ENCODE measurements at places on chromosomes 2 and 18.

GRCh38 chr2:200667413-200667812 is 81.6 kb downstream of the AOX1 start:
- no peak for DNase-seq

GRCh38 chr2:235727174-235727573 is 233.3 kb downstream of the AGAP1 start:
- no peak for DNase-seq

DNA sequence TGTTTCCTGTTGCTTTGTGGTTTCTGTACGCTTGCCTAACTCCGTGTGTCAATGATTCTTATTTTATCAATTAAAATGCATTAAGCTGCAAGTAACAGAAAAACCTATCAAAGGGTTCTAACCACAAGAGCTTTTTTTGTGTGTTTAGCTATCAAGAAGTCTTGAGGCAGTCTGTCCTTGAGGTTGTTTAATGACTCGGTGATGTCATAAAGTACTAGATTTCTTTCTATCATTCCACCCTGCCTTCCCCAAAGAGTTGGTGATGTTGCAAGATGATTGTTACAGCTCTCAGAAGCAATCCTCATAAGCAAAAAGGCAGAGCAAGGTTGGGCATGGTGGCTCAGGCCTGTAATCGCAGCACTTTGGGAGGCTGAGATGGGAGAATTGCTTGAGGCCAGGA is 51.9 kb upstream of the SPTBN1 start:
- DNase-seq = no peak

DNA sequence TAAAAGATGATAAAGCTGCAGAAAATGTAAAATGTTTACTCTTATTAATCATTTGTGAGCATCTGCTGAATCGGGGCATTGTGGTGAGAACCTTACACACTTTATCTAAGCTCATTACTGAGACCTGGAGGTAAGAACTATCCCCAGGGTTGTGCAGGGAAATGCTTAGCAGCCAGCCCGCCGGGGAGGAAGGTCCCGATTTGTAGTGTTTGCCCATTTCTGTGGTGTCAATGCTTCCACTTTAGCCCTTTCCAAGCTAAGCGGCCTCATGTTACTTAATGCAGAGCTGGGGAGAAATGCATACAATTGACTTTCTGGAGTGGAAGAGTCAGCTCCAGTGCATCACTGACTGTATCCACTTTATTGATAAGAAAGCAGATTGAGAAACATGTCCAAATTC is 20.8 kb upstream of the KCNK3 start:
- no peak for DNase-seq

- DNase-seq = no peak
Measured at GRCh38 chr2:127705391-127706065, 4.2 kb downstream of the SFT2D3 start.

DNA sequence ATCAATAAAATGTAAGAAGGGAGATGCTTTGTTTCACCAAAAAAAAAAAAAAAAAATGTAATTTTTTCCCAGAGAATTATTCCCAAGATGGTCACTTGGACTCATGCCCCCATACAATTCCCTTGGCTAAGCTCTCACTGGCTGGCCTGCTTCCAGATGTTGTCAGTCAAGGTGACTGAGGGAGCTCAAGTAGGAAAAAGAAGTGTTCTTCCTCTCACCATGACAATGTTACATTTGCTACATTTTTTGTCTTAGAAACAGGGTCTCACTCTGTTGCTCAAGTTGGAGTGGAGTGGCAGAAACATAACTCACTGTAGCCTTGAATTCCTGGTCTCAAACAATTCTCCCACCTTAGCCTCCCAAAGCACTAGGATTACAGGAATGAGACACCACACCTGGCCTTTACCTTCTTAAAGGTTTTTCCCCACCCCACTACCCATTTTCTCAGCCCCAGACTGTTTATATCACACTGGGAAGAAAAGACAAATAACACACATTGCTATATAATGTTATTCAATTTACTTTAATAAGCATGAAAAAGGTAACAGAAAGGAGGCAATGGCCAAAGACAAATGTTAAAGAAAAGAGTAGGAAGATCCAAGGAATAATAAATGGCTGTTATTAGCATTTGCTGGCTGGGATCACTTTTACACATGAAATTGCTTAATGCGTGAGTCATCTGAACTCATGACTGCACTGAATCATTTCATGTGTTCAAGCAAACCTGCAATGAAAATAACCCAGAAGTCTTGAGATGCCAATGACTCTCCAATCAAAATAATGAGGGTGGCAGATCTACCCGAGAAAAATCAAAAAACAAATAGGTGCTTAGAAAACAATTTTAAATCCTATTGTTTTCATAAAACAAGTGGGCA is 45.2 kb downstream of the ACVR1 start:
- DNase-seq = no peak

DNA sequence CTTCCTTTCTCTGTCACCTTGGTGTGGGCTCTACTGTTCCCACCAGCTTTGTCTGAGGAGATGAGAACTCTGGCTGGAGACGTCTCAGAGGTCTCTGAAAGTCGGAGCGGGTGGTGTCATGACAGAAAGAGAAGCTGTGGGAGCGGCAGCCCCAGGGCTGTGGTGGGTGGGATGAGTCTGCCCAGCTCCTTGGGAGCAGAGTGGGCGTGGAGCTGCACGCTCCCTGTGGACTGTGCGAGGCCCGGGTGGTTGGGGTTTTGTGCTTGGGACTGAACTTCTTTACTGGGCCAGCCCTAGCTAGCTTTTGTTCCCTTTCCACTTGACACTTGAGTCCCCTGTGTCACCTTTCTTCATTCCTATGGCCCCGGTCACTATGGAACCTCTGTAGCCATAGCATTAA is 10.4 kb downstream of the TOGARAM2 start:
- DNase-seq = no peak

GRCh38 chr18:45156946-45157345 is 458.3 kb upstream of the SLC14A2 start:
- DNase-seq = no peak

DNA sequence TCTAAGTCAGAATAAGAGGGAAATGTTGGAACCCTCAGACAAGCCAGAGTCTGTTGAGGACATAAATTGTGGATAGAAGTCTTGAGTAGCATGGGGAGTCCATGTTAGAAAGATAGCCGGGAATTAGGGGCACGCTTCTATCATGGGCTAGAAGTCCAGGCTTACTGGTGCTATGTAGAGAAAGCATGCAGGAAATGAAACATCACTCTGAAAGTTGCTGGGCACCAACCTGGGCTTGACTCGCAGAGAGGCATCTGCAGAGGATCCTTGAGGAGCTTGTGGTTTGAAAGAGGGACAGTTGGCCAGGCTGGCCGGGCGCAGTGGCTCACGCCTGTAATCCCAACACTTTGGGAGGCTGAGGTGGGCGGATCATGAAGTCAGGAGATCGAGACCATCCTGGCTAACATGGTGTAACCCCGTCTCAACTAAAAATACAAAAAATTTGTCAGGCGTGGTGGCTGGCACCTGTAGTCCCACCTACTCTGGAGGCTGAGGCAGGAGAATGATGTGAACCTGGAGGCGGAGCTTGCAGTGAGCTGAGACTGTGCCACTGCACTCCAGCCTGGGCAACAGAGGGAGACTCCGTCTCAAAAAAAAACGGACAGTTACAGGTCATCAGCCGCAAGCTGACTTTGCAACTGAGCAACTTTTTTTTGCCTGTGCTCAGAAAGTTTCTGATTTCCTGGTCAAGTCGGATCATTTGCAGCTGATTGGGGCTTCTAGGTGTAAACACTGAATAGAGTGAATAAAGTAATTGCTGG is 24.9 kb downstream of the CERS6 start:
- no peak for DNase-seq

DNA sequence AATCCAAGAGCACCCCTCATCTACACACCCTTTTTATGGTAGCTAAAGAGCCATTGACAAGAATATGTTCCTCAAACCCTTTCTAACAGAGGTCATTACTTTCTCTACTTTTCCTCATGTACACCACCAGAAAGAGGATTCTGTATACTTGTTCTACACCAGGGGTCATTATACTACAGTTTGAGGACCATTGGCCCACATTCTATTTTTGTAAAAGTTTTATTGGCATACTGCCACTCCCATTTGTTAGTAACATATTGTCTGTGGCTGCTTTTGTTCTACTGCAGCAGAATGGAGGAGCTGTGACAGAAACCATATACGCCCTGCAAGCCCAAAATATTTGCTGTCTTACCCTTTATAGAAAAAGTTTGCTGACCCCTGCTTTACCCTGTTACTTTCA is 14.3 kb downstream of the HTR2B start:
- no peak for DNase-seq

DNA sequence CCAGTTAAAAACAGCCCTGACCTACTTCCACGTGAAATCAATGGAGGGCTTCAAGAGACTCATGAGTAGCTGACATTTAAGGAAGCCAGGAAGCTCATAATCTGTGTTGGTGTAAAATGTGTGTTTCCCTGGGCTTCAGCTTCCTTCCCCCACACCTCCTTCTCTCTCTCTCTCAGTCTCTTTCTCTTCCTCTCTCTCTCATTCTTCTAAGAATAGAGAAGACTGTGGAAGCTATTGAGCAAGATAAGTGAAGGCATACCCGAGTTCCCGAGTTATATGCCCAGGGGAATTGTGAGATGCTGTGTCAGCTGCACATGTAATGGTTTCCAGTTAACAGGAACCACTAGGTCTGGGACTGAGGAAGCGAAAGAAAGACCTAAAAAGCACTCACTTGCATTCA is 199.4 kb downstream of the NYAP2 start:
- no peak for DNase-seq

GRCh38 chr2:20600756-20601325 is 50.1 kb downstream of the HS1BP3 start:
- no peak for DNase-seq

GRCh38 chr2:144402251-144402650 is 117.7 kb downstream of the ZEB2 start:
- no peak for DNase-seq

- DNase-seq = no peak
Measured at GRCh38 chr2:241307055-241307454, 8.4 kb downstream of the HDLBP start.

DNA sequence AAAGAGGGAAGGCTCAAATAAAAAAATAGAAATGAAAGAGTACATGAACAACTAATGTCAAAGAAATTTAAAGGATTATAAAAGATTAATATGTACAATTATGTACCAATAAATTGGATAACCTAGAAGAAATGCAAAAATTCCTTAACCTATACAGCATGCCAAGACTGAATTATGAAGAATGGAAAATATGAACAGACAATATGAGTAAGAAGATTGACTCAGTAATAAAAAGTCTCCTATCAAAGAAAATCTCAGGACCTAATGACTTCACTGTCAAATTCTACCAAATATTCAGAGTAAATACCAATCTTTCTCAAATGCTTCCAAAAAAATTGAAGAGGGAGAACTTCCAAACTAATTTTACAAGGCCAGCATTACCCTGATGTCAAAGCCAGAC is 120.2 kb upstream of the SPOPL start:
- no peak for DNase-seq

DNA sequence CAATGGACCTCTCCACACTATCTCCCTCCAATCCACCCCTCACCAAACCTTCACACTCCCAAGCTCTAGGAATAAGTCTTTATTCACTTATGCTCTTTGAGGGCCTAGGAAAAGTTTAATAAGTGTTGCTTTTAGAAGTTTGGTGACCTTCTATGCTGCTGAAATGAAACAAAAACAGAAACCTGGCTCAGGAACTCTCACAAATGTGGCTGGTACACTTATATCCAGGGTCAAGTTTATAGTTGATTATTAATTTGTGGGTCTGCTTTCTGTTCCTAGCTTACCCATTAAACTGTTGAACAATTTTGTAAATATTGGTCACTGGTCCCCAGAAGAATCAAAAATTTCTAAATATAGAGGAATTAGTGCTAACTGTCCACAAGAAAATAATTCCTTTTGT is 14.2 kb upstream of the ANKRD44 start:
- DNase-seq = no peak

- DNase-seq = no peak
Measured at GRCh38 chr2:134669731-134670669, 48.8 kb downstream of the TMEM163 start.

GRCh38 chr2:40403233-40403836 is 48.6 kb downstream of the SLC8A1 start:
- no peak for DNase-seq

GRCh38 chr18:36075862-36076587 is 8.7 kb upstream of the RPRD1A start:
- no peak for DNase-seq

- no peak for DNase-seq
Measured at GRCh38 chr18:32110005-32110404, 18.3 kb downstream of the RNF138 start.

DNA sequence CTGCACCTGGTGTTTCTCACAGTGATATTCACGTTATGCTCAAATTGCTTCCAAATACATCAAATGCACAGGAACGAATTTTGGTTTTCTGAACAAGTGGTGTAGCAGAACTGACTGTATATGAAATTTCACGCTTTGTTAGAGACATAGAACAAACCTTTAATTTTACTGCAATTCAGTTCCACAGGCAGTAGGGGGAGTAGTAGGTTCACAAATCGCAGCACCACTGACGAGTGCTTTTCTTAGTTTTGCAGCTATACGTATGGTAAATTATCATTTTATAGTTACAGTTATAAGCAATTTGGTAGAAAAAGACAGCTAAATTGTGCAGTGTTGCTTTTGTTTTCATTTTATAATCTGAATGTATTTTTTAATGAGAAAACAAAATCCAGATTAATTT is 113.3 kb downstream of the KIAA1328 start:
- no peak for DNase-seq

- no peak for DNase-seq
Measured at GRCh38 chr2:18067588-18068384, 189.3 kb downstream of the KCNS3 start.

DNA sequence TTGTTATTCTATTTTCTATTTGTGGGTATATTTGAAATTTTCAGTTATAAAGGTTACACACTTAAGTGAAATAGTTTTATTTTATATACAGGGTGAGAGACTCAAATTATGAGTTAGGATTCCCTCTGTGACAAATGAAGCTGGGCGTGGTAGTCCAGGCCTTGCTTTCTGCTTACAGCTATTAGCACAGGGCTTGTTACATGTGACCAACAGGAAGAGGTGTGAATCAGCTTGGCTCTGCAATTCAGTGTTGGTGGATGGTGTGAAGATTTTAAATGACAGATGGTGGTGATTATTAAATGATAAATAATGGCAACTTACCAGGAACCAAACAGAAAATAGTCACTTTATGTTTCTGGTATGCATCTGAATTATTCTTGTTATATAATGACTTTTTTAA is 64.4 kb upstream of the NOSTRIN start:
- peak; percentile 14 for DNase-seq

GRCh38 chr2:205868773-205869333 is 186.6 kb downstream of the NRP2 start:
- no peak for DNase-seq

DNA sequence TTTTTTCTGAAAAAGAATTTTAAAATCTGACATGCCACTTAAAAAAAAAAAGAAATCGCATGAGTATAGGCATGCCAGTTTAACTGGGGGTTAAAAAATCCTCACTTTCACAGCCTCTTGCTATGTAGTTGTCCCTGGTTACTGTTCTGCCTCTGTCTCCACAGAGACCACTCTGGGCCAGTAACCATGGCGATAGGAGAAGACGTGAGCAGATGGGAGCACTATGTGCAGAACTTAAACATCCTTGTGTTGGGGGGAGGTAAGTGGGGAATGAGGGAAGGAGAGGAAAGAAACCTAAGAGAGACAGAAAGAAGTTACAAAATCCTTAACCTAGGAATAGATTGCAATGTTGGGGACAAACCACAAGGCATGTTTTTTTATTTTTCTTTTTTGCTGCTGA is 75.9 kb upstream of the CYRIA start:
- no peak for DNase-seq

All from transverse colon (tissue), 4 donors.